ENCODE measurements at places on chromosomes 7 and 10.

GRCh38 chr7:63789378-63790176, 209.1 kb upstream of the ZNF722 start:
- DNase-seq = no peak

DNA sequence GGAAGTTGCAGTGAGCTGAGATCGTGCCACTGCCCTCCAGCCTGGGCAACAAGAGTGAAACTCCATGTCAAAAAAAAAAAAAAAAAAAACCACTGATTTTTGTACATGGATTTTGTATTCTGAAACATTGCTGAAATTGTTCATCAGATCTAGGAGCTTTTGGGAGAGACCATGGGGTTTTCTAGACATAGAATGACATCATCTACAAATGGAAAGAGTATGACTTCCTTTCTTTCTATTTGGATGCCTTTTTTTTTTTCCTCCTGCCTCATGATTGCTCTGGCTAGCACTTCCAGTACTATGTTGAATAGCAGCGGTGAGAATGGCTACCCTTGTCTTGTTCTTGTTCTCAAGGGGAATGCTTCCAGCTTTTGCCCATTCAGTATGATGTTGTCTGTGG, 89.1 kb downstream of the ANLN start:
- no peak for DNase-seq

DNA sequence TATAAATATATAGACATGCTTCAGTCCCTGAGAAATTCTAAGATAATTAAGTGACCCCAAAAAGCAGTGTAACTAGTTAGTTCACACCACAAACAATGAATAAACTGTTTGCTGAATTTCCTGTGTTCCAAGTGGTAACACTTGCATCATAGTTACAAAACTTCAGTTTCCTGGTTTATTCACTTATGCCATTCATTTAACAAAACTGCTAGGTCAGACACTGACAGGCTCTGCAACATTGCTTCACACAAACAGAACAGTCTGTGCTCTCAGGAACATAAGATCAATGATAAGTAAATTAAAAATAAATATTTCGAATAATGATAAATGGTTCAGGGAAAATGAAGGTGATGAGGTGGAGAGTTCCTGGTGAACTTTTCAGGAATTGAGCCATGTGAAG, 133.3 kb upstream of the NAMPT start:
- no peak for DNase-seq

DNA sequence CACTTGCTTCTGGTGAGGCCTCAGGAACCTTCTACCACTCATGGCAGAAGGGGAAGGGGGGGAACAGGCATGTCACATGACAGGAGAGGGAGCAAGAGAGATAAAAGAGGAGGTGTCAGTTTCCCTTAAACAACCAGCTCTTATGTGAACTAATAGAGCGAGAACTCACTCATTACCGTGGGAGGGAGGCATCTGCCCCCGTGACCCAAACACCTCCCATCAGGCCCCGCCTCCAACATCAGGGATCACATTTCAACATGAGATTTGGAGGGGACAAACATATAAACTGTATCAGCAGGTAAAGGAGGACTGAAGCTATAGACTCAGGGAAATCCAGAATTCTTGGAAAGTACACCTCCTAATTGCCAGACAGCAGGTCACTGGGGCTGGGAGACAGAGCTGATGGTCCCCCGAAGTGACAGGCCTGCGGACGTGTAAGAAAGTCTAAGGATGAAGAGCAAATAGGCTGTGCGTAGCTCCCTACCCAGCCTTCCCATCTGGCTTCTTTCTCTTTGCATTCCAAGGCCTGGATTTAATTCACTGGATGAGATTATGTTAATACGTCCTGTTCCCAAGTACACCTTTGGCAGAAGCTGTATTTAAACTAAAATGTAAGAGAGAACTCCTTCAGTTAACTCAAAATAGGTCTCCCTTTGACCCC, 186.7 kb upstream of the LYZL2 start:
- no peak for DNase-seq

- DNase-seq = no peak
Observed at GRCh38 chr7:116259871-116260440, 49.6 kb downstream of the TES start.

Data from stimulated activated CD4-positive, alpha-beta T cell treated with anti-CD3 and anti-CD28 coated beads, TNF-alpha, amount 100 ng/mL, for 1 hour (primary cell).